Activated naive CD8-positive, alpha-beta T cell treated with anti-CD3 and anti-CD28 coated beads for 36 hours (primary cell): ENCODE measurements at places on chromosomes 13 and 19. TPM values are rescaled to one million over a fixed set of nuclear protein-coding genes. Genes with fewer than 3 reads are reported as not detected.

- no peaks in the 10 kb centered on the region for H3K27me3 ChIP-seq
- DNase-seq: no peak
- peaks cover 15% of the 10 kb centered on the region for H3K36me3 ChIP-seq
- H3K4me3 ChIP-seq: no peak overlapping the region
- H3K4me1 ChIP-seq: peaks cover 6% of the 10 kb centered on the region
- no peak overlapping the region for H3K27ac ChIP-seq
Measured at GRCh38 chr13:42100960-42101359, 52.5 kb downstream of the DGKH start.

- H3K4me1 ChIP-seq: peaks cover 26% of the 10 kb centered on the region
- DNase-seq: no peak
- H3K27me3 ChIP-seq: peaks cover 65% of the 10 kb centered on the region
- H3K27ac ChIP-seq: no peak overlapping the region
Measured at GRCh38 chr19:13015361-13016223, 20.3 kb downstream of the NFIX start.

- no peak for DNase-seq
- no peak overlapping the region for H3K4me3 ChIP-seq
- H3K4me1 ChIP-seq: no peaks in the 10 kb centered on the region
- H3K27ac ChIP-seq: no peak overlapping the region
Measured at GRCh38 chr19:51716925-51717324, 6.9 kb downstream of the HAS1 start.

DNA sequence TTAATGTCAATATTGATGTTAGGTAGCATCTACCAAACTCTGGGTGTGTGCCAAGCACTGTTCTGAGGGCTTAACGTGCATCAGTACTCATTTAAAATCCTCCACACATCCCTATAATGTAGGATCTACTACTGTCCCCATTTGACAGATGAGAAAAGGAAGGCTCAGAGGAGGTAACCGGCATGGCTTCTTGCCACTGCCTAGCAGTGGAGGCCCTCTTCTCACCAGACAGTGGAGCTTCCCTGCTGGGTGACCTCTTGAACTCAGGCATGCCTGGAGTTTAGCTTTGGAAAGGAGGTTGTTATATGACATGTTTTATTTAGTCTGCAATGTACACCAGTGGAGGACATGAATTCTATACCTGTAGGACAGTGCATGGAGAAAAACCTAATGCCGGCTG, 2.1 kb downstream of the SPATA13 start:
- H3K4me3 ChIP-seq: peak overlapping the region; percentile 86
- DNase-seq: no peak
- peaks cover 27% of the 10 kb centered on the region for H3K36me3 ChIP-seq
- peaks cover 17% of the 10 kb centered on the region for H3K4me1 ChIP-seq
- H3K27ac ChIP-seq: no peak overlapping the region

- H3K36me3 ChIP-seq: no peaks in the 10 kb centered on the region
- peaks cover 21% of the 10 kb centered on the region for H3K27me3 ChIP-seq
- DNase-seq: no peak
- H3K4me1 ChIP-seq: no peaks in the 10 kb centered on the region
Measured at GRCh38 chr13:21663197-21663596, 7.7 kb upstream of the FGF9 start.

DNA sequence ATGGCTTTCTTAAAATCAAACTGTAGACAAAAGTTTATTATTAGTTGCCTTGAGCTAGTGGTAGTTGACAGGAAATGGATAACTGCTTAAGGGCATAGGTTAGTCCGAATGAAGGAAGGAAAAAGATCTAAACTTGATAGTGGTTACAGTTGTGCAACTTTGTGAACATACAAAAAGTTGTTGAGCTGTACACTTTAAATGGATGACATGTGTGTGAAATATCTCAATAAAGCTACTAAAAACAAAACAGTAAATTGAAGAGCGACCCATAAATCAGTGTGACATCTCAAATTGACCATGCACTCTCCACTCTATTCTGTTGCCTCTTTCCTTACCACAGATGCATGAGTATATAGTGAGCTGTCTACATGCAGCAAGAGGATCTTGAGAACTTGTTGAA, 1757.8 kb downstream of the PCDH9 start:
- H3K36me3 ChIP-seq: no peaks in the 10 kb centered on the region
- H3K27ac ChIP-seq: no peak overlapping the region
- H3K4me3 ChIP-seq: no peak overlapping the region
- no peaks in the 10 kb centered on the region for H3K27me3 ChIP-seq
- DNase-seq: no peak

DNA sequence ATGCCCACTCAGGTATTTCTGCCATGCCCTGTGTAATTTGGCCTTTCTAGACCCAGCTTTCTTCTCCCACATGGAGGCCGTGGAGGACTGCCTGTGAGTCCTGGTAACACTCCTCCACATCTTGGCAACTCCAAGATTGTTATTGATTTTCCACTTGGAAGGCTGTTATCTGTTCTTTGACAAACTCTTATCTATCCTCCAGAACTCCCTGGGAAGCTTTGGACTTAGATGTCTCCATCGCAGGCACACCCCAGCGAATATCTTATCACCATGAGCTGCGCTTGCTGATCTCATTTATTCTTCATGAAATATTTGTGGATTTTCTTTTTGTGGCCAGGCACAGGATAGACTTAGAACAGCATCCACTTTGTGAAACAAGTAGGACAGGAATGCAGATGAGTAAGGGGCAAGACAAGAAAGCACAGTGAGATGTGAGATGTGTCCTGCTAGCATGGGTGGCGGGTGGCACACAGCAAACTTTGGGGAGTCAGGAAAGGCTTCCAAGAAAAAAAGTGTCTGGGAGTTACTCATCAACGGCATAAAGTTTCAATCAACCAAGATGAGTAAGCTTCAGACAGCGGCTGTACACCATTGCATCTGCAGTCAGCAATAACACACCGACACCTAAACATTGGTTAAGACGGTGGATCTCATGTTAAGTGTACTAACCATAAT, 84.5 kb upstream of the IRS2 start:
- no peaks in the 10 kb centered on the region for H3K4me1 ChIP-seq
- H3K36me3 ChIP-seq: no peaks in the 10 kb centered on the region
- no peak overlapping the region for H3K27ac ChIP-seq
- H3K27me3 ChIP-seq: peaks cover 34% of the 10 kb centered on the region

- H3K27ac ChIP-seq: no peak overlapping the region
- H3K36me3 ChIP-seq: peaks cover 9% of the 10 kb centered on the region
- H3K4me1 ChIP-seq: peaks cover 11% of the 10 kb centered on the region
- H3K4me3 ChIP-seq: no peak overlapping the region
- DNase-seq: no peak
- no peaks in the 10 kb centered on the region for H3K27me3 ChIP-seq
Measured at GRCh38 chr13:44498969-44499368, 77.2 kb downstream of the TSC22D1 start.

DNA sequence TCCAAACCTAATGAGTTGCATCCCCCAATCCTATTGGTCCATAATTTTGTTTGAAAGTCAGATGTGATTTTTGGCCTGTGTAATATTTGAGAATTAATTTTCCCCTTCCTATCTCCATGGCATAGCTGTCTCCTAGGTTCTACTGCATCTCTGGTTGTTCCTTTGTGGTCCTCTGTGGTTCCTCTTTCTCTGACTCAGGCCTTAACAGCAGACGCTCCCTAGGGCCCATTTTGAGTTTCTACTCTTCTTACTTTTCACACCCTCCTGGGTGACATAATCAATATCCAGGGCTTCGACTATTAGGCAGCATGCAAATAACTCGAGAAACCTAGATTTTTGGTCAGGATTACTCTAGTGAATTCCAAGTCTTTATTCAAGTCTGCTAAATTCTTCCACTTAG, 160.7 kb downstream of the RFC3 start:
- no peaks in the 10 kb centered on the region for H3K27me3 ChIP-seq
- no peak for DNase-seq
- H3K4me3 ChIP-seq: no peak overlapping the region
- no peak overlapping the region for H3K27ac ChIP-seq

DNA sequence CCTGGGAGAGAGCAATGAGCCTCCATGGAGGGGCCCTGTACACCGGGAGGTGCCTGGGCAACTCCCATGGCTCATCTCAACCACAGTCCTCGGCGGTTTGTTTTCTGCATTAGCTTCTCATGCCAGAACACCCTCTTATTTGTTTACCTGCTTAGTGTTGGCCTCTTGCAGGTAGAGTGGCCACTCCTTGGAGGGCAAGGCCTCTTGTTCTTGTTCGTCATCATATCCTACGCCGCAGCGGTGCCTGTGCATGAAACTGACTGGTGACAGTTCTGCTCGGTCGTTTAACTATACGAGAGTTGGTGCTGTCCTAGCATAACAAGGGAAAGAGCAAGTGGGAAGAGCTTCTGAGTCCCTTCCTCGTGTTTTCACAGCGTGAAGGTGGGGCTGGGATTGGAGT, 40.5 kb upstream of the RNF113B start:
- DNase-seq: no peak
- H3K4me1 ChIP-seq: no peaks in the 10 kb centered on the region
- no peak overlapping the region for H3K4me3 ChIP-seq
- no peaks in the 10 kb centered on the region for H3K36me3 ChIP-seq
- H3K27me3 ChIP-seq: peaks cover 3% of the 10 kb centered on the region
- no peak overlapping the region for H3K27ac ChIP-seq

DNA sequence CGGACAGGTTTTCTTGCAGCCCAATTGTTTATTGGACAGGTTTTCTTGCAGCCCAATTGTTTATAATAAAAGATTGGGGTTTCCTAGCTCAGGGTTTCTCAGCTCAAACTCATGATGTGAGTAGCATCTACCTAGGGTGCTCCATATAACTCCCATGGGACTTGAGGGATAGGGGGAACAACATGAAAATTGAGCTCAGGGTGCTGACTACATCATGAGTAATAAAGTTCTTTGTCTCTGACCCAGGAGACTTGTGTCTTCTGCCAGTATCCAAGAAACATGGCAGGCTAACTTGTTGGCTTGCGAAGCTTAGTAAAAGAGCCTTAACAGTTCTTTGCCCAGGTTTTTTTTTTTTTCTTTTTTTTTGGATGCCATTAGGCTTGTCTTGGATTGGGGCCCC, 59.2 kb upstream of the MYCBP2 start:
- DNase-seq: no peak
- peaks cover 4% of the 10 kb centered on the region for H3K27me3 ChIP-seq
- no peak overlapping the region for H3K4me3 ChIP-seq
- H3K4me1 ChIP-seq: peaks cover 15% of the 10 kb centered on the region

GRCh38 chr13:112481458-112481857, 105.3 kb downstream of the SPACA7 start:
- no peak overlapping the region for H3K27ac ChIP-seq
- DNase-seq: no peak
- no peak overlapping the region for H3K4me3 ChIP-seq
- peaks cover 26% of the 10 kb centered on the region for H3K36me3 ChIP-seq
- H3K4me1 ChIP-seq: peaks cover 3% of the 10 kb centered on the region

DNA sequence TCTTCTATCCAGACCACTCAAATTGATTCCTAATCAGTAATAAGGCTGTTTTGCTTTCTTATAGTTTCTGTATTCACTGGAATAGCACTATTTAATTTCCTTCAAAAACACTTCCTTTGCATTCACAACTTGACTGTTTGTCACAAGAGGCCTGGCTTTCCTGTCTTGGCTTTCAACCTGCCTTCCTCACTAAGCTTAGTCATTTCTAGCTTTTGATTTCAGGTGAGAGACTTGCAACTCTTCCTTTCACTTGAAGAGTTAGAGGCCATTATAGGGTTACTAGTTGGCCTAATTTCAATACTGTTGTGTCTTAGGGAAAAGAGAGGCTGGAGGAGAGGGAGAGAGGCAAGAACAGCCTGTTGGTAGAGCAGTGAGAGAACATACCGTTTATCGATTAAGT, 47.0 kb downstream of the SACS start:
- no peak for DNase-seq
- peak overlapping the region; percentile 70 for H3K27ac ChIP-seq
- peaks cover 24% of the 10 kb centered on the region for H3K4me1 ChIP-seq
- H3K27me3 ChIP-seq: peaks cover 11% of the 10 kb centered on the region
- H3K4me3 ChIP-seq: no peak overlapping the region
- no peaks in the 10 kb centered on the region for H3K36me3 ChIP-seq

GRCh38 chr13:77219401-77219800, 107.5 kb downstream of the MYCBP2 start:
- no peak overlapping the region for H3K27ac ChIP-seq
- DNase-seq: no peak
- H3K4me1 ChIP-seq: peaks cover 17% of the 10 kb centered on the region
- no peaks in the 10 kb centered on the region for H3K27me3 ChIP-seq
- peaks cover 35% of the 10 kb centered on the region for H3K36me3 ChIP-seq

The SH2D3A gene
- total RNA-seq: 25.7 TPM

The ACP7 gene
- not detected for total RNA-seq

The PROZ gene
- total RNA-seq: 0.14 TPM

The GRAMD1A gene
- 135 TPM for total RNA-seq

The ONECUT3 gene
- total RNA-seq: not detected
